K562 (cell line): ENCODE measurements at places on chromosomes 12 and 14. TPM values are rescaled to one million over a fixed set of nuclear protein-coding genes. Genes with fewer than 3 reads are reported as not detected.

ART4 gene
- total RNA-seq, result not detected in 2 replicates

RNU7-1 gene
- not detected in 2 replicates for total RNA-seq

KITLG gene
- 0.09 and 0.22 TPM in 2 replicates for total RNA-seq

RPL10L gene
- not detected in 2 replicates for total RNA-seq

CLEC4C gene
- not detected in 2 replicates for total RNA-seq

CHURC1 gene
- total RNA-seq, result 38.7 and 44.5 TPM in 2 replicates
